ENCODE measurements at places on chromosomes 7 and 10. TPM values are rescaled to one million over a fixed set of nuclear protein-coding genes. Genes with fewer than 3 reads are reported as not detected.
A peak's percentile ranks its signal among the peaks of the same experiment; 100 is the strongest.

DNA sequence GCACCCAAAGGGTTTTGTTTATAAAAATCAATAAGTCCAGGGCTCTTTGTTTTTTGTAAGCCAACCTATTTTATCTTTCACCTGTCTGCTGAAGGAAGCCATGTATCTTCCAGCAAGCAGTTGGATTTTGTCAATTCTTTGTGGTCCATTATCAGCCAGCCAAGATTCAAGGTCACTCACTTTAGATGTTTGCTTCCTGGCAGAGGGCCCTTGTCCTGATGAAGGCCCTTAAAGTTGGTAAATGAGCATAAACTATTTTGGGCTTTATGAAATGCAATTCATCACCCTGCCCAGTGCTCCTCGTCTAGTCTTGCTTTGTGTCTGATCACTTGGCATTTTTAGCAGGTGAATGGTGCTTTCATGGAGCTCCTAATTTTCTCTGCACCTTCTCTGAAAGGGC lies 1004.2 kb downstream of the GRID1 start:
- peaks cover 3% of the 10 kb centered on the region for H3K27me3 ChIP-seq
- no peaks in the 10 kb centered on the region for H3K4me1 ChIP-seq
- no peak overlapping the region for H3K27ac ChIP-seq
- no peak for DNase-seq

- no peaks in the 10 kb centered on the region for H3K36me3 ChIP-seq
- H3K4me1 ChIP-seq = no peaks in the 10 kb centered on the region
- no peak overlapping the region for H3K27ac ChIP-seq
- H3K27me3 ChIP-seq = no peaks in the 10 kb centered on the region
These were observed 1.3 kb upstream of the COMMD3 start for GRCh38 chr10:22314852-22315251.

- peak; percentile 57 for DNase-seq
- H3K27me3 ChIP-seq = no peaks in the 10 kb centered on the region
- H3K4me1 ChIP-seq = peaks cover 9% of the 10 kb centered on the region
- H3K36me3 ChIP-seq = no peaks in the 10 kb centered on the region
These were observed 81.4 kb downstream of the VWA2 start for GRCh38 chr10:114320249-114321116.

DNA sequence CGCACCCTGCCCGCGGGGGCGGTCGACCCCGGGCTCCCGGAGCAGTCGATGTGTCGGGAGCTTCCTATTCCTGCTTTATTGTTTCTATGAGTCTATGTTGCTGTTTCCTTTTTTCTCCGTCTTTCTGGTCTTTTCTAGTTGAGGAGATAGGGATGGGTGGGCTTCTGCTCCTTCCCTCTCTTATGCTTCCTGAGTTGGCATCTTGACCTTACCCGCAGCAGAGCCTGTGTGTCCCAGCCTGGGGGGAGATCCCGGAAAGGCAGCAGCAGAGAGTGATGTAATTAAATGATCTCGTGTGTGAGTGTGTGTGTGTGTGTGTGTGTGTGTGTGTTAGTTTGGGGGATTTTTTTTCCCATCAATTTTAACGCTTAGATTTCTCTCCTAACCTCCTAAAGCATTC lies 486 bp upstream of the SORCS1 start:
- no peak overlapping the region for H3K27ac ChIP-seq
- no peaks in the 10 kb centered on the region for H3K4me1 ChIP-seq
- no peak for DNase-seq
- H3K27me3 ChIP-seq = no peaks in the 10 kb centered on the region

Gene TWIST1
- polyA plus RNA-seq = 4.3 TPM

Gene ADD3
- 69.6 TPM for polyA plus RNA-seq
